ENCODE measurements at places on chromosomes 6 and 20.

GRCh38 chr6:114084327-114084890, 113.5 kb upstream of the HDAC2 start:
- DNase-seq, result no peak

- no peak for DNase-seq
These were observed 34.8 kb downstream of the HNF4A start for GRCh38 chr20:44390280-44390679.

DNA sequence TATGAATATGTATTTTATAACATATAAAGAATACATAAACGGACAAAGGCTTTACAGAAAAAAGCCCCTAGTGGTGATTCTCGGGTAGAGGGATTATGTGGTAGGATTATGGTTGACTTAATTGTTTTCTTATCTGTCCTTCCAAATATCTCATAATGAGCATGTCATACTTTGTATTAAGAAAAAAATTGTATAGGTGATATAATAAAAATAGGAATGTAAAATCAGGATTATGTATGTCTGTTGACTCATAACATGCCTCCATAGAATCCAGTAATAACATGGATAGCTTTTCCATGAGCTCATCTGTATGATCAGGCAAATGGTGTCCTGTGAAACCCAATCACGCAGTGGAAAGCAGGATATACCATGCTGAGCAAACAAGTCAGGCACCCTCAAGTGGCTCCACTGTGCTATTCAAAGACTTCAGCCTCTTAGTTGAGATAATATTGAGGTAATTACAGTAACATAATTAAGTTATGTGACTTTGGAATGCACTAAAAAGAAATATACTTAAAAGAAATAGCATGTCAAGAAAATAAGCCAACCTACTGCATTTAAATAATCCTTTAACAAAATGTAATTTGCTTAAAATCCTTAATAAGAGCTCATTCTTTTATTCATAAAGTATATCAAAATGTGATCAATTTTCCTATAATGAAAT, 39.6 kb upstream of the PRELID3B start:
- no peak for DNase-seq

GRCh38 chr6:44122801-44123200, 4.5 kb downstream of the MRPL14 start:
- no peak for DNase-seq

DNA sequence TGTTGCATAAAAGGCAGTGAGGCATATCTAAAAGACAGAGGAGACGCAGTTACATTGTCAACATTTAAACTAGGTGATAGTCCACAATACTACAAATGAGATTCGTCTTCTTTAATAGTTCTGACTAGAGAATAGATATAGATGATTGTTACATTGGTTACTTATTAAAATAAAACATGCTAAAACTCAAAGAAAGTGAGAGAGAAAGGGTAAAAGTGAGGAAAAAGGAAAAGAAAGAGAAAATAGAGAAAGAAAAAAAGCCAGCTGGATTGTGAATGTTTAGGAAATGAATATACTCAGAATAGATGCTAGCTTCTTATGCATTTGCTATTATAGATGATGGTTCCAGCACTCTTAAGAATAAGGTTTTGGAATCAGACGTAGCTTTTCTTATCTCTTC, 27.7 kb upstream of the FAM162B start:
- DNase-seq, result no peak

DNA sequence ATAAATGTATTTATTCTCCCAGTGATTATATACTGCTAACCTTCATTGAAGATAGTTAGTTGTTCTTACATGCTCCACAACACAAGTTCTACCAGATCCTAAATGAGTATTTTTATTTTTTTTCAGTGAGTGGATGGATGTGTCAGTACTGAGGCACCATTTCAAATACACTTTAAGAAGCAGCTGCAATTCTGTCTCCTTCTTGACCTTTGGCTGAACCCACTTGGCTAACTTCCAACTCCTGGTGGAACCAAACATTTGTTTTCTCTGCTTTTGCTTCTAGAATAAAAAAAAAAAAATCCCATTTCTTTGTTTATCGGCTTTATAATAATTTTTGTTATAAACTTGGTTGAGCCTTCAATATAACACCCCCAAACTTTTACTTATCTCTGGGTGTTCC, 458.3 kb upstream of the MAP3K7 start:
- DNase-seq, result no peak

DNA sequence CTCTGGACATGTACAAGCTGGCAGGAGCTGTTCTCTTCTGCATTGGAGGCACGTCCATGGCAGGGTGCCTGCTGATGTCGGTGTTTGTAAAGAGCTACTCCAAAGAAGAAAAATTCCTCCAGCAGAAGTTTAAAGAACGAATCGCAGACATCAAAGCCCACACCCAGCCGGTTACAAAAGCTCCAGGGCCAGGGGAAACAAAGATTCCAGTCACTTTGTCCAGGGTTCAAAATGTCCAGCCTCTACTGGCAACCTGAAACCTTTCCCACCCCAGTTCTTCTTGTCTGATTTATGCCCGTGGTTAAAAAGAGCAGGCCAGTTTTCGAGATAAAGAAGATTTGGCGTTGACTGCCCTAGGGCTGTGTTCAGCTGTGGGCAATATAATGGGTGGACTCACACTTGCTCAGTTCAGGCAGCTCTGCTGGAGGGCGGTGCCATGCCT, 19.7 kb downstream of the NRSN1 start:
- DNase-seq, result no peak

GRCh38 chr6:167470101-167470835, 145.4 kb downstream of the TTLL2 start:
- DNase-seq, result no peak

DNA sequence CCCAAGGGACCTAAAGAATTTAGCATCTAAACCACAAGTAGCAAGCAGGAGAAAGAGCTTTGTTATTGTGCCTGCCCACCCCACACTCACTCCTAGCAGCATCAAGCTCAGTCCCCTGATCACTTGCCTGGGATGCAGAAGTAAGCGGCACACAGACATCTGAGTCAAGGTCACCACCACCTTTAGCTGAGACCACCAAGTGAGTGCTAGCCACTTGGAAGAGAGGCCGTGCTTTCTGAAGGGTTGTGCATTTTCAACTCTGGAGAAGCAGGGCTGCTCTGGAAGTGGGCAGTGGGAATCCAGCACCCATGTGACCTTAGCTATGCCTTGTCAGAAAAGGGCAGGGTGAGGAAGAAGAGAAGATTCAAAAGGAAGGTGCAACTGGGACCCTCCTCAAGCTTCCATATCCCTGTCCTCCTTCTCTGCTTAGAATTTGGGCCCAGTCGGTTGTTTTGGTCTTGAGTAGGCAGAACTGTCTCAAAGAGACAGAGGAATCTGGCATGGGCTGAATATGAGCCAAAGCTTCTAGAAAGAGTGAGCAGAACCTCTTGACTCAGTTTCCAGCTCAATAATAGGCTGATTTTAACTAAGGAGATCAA, 6.2 kb downstream of the NR2E1 start:
- DNase-seq, result no peak

DNA sequence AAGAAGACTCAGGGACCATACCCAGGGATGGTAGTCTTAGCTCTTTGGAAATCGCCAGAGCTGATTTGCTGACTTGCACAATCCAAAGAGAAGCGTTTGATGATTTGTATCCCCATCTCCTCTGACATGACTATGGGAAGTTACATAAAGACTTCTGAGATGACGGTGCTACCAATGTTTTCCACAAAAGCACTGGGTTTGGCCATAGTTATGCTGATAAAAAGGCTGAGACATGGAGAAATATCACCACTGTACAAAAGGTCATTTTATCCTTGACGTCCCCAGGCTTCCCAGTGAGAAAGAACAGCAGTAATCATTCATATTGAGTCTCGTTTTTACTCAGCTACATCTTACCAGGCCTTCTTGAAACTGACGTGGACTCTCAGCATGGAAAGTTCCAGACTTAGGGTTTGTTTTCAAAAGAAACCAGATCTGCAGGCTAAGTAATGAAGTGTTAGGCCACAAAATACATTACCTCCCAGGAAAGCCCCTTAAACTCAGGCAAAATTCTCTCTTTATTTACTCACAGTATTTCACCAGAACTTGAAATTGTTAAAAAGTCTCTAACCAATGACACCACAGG, 370.3 kb upstream of the JARID2 start:
- DNase-seq, result no peak

GRCh38 chr6:11423072-11423471, 114.5 kb upstream of the TMEM170B start:
- DNase-seq, result no peak

- DNase-seq, result no peak
These were observed 142.8 kb downstream of the CFAP61 start for GRCh38 chr20:20195021-20195705.

- no peak for DNase-seq
These were observed 163.2 kb downstream of the PDE7B start for GRCh38 chr6:136014454-136015437.

DNA sequence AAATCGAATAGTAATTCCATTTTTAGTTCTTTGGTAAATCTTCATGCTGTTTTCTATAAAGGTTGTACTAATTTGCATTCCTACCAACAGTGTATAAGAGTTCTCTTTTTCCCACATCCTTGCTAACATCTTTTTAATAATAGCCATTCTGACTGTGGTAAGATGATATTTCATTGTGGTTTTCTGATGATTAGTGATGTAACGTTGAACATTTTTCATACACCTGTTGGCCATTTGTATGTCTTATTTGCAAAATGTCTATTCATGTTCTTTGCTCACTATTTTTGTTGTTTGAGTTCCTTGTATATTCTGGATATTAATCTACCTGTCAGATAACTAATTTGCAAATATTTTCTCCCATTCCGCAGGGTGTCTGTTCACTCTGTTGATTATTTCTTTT, 64.5 kb downstream of the LIN28B start:
- DNase-seq, result no peak

DNA sequence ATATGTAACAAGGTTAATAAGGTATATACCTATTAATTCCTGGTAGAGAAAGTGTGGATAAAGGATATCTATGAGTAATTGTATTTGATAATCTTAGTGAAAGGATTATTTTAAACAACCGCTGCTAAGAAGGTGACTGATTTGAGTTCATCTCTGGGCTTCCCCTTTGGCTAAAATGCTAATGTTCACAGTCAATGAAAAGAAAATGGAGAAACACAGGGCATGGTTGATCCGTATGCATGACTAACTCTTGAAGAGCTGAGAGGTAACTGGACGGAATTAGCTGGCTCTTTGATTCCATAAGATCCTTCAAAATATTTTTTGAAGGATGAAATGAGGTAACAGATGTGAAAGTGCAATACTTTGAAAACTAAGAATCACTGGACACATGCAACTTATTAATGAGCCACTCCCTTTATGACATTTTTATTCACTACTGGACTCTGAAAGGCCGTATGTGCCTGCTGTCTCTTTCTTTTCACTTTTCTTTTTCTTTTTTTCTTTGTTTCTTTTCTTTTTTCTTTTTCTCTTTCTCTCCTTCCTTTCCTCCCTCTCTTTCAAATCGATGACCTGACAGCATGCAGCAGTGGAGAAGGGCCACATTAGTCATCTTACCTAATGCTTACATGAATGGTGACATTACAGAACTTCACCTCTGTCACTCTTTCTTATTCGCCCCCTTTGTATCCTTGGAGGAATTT, 464.6 kb downstream of the CDKAL1 start:
- DNase-seq, result no peak

DNA sequence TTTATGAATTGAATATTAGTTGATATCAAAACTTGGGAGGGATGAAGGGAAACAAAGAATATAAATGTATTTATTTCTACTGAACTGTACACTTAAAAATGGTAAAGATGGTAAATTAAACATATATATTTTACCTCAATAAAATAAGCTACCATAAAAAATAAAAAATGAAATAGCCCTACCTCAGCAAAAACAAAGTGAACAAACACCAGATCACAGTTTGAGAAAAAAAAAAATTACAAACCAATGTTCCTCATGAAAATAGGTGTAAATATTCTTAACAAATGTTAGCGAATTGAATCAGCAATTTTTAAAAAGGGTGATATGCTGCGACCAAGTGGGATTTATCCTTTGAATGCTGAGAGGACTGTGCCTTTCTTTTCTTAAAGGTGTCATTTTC, 28.3 kb upstream of the ZNF184 start:
- DNase-seq, result no peak

DNA sequence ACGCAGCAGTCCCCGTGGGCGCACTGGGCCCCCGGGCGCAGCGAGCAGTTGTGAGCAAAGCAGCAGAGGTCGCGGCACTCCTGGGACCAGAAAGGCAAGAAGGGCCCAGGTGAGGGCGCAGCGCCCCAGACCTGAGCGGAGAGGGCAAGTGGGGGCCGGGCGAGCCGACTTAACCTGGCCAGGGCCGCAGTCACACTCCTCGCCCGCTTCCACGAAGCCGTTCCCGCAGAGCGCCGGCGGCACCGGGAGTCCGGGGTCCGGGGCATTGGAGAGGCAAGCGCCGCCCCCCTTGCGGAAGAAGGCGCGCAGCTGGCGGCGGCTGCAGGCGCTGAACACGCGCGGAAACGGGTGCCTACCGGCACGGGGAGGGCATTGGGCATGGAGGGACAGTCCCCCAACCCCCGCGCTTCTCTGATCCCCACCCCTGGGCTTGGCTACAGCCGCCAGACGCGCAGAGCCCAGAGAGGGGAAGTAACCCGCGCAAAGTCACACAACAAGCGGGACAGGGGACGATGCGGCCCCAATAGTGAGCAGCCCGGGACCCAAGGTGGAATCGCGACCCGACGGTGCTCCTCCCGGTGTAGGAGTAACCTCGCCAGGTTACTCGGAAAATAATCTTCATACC, 9.2 kb downstream of the ADAM33 start:
- DNase-seq, result no peak

DNA sequence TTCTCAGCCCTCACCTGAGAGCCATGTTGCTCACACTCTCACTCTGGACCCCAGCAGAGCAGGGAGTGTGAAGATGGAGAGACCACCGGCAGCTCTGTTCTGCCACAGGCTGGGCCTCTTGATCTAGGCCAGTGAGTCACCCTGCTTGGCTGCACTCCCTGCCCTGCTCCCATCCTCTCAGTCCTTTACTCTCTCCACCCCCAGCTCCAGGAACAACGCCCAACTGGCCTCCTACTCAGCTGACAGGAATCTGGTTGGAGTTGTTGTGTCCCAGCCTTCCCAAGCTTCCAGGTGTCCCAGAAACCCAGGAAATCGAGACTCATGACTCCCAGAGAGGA, at the start of gene PSORS1C1:
TSS of gene PSORS1C1 (plus strand) at position 260 of the 338 bp plus-strand sequence. CDS start 14,833 bp downstream, outside the sequence.
- no peak for DNase-seq

DNA sequence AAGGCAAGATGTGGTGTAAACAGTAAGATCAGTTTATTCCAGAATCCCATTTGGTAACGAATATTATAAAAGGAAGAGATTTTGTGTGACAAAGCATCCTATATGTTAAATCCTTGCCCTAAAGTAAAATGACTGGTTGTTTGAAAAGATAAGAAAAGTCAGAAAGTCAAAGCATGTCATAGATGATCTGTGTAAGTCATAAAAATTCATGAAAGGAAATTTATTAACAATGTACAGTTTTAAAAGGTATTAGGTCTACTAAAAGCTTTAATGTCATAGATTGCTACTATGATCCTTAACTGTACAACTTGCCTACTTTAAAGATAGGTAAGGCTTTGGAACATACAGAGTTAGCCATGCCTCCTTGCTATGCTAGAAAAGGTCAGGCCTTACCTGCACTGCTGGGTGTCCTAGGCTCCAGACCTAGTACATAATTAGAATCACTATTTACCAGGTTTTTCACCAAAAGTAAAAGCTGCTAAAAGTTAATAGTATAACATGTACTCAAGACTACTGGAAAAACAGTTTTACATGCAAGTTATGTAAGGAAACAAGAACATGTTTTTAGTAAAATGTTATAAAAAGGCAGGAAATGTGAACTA, 1090.1 kb upstream of the ADGRB3 start:
- no peak for DNase-seq
